ENCODE measurements at places on chromosomes 1 and 21.

GRCh38 chr1:221405146-221405545 is 336.7 kb downstream of the DUSP10 start:
- DNase-seq = peak; percentile 6

DNA sequence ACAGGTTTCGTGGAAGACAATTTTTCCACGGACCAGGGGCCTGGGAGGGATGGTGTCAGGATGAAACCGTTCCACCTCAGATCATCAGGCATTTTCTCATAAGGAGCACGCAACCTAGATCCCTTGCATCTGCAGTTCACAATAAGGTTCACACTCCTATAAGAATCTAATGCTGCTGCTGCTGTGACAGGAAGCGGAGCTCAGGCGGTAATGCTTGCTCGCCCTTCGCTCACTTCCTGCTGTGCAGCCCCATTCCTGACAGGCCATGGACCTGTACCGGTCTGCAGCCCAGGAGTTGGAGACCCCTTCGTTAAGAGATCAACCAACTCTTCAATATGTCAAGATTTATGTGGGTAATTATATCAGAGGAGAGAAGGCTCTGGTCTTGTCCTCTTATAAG is 3.3 kb upstream of the DHX9 start:
- DNase-seq = no peak

DNA sequence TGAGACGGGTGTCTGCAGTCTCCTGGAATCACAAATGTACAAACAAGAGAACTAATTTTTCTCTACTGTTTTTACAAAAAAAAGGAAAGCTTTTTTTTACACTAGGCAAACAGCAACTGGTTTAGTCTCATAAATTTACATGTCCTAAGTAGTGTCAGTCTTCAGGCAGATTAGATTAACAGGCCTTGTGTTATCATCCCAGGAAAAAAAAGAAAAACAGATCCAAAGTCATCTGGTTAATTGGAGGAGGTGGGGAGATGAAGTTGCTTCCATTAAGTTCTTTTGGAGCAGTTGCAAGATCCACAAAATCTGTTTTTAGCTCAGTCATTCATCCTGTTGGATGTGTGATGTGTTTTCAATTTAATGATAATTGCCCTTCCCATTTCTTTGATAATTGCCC is 363.5 kb upstream of the ADGRL2 start:
- no peak for DNase-seq

- no peak for DNase-seq
These were observed 1.7 kb upstream of the CLDN14 start for GRCh38 chr21:36481639-36482038.

GRCh38 chr1:6596351-6596750 is 6.3 kb downstream of the KLHL21 start:
- DNase-seq = no peak

- DNase-seq = no peak
These were observed 219.3 kb upstream of the GREM2 start for GRCh38 chr1:240831191-240831631.

- DNase-seq = no peak
These were observed 7.5 kb downstream of the DMAP1 start for GRCh38 chr1:44220755-44221154.

GRCh38 chr1:67429011-67429527 is 1.1 kb downstream of the SERBP1 start:
- DNase-seq = no peak

DNA sequence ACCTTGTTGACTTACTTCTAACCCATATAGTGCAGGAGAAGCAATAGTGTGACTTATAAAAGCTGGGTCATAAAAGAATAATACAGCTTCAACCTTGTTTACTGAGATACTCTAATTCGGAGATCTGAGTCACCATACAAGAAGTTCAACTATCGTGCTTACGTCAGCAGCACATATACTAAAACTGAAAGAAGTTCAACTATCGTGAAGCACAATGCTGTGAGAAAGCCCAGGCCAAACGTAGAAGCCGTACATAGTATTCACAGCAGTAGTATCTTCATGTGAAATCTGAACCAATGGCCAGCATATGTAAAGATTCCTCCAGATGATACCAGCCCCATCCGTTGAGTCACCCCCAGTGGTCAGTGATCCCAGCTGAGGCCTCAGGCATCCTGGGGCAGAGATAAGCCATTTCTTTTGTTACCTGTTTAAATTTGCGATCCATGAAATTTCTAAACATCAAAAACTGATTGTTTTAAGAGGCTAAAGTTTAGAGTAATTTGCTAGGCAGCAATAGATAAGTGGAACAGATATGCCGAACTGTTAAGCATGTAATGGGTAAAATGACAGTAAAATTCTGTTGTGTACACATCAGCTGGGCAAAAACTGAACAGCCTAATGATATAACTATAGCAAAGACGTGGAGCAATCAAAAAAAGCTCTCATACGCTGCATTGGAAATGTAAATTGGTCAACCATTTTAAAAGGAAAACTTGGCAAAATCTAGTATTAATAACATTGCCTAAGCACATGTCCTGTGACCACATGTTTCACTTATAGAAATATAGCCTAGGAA is 53.9 kb upstream of the SAMD13 start:
- DNase-seq = no peak

DNA sequence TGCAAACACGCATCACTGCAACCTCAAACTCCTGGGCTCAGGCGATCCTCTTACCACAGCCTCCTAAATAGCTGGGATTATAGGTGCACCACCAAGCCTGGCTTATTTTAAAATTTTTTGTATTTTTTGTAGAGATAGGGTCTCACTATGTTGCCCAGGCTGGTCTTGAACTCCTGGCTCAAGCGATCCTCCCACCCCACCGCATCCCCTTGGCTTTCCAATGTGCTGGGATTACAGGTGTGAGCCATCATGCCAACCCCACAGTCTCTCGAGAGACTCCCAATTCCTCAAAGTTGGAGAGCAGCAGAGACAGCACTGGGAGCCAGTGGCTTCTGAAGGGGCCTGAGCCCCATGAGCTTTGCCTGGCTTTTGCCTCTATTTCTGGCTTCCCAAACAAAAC is 42.7 kb downstream of the PGBD5 start:
- DNase-seq = no peak

- DNase-seq = no peak
These were observed 307.0 kb upstream of the PTBP2 start for GRCh38 chr1:96414598-96414997.

GRCh38 chr21:45788198-45788597 is 144.7 kb downstream of the PCBP3 start:
- DNase-seq = no peak

- no peak for DNase-seq
These were observed 413.0 kb upstream of the ESRRG start for GRCh38 chr1:217135987-217136894.

- DNase-seq = no peak
These were observed 103.9 kb downstream of the TGFBR3 start for GRCh38 chr1:91781901-91782622.

GRCh38 chr1:116949213-116949985 is 39.7 kb downstream of the PTGFRN start:
- DNase-seq = no peak

DNA sequence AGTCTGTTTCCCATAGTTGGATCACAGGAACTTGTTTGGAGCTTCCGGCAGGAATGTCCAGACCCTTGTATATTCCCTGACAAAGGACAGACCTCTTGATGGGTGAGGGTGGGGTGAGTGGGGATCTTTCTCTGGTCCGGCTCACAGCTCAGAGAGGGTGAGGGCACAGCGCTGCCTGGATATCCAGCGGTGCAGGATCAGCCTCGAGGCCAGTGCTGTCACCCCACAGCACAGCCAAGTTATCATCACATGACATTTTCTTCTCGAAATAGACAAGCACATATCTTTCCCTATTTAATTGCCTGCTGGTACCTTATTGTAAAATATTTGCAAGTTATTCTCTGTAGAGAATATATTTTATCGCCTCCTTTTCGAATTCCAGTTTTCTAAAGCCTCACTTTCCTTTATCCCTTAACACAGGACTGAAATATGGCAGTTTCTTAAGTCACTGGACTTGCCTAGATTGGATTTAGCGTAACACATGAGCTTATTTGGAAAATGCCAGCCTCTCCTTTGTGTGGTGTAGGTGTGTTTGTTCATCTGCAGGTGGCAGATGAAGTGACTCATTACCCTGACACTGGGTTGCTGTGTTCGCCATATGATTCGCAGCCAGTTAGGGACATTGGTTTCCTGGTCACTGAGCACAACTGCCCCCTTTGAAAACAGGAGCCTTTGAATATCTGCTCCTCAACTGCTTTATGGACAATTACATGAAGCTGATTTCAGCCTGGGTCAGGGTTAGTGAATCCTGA is 21.4 kb downstream of the CLIC6 start:
- DNase-seq = no peak

- DNase-seq = no peak
These were observed 258.9 kb downstream of the SEC16B start for GRCh38 chr1:177710696-177711620.

DNA sequence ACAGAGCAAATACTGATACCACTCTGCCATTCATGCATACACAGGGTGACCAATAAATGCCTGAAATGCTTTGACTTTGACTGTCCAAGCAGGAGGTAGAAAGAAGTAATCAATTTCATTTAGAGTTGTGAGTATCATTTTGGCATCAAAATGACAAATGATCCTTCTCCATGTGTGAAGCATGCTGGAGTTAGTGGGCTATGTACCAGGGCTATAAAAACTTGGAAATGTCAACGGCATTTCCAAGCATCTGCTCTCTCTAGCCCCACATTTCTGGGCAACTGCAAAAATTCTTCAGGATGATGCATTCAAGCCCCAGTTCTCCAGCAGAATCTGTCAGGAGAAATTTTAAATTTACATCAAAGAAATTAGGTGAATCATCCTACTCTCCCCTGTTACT is 208.4 kb upstream of the PTBP2 start:
- DNase-seq = no peak

GRCh38 chr1:2394220-2394619 is 2.6 kb downstream of the RER1 start:
- DNase-seq = no peak

DNA sequence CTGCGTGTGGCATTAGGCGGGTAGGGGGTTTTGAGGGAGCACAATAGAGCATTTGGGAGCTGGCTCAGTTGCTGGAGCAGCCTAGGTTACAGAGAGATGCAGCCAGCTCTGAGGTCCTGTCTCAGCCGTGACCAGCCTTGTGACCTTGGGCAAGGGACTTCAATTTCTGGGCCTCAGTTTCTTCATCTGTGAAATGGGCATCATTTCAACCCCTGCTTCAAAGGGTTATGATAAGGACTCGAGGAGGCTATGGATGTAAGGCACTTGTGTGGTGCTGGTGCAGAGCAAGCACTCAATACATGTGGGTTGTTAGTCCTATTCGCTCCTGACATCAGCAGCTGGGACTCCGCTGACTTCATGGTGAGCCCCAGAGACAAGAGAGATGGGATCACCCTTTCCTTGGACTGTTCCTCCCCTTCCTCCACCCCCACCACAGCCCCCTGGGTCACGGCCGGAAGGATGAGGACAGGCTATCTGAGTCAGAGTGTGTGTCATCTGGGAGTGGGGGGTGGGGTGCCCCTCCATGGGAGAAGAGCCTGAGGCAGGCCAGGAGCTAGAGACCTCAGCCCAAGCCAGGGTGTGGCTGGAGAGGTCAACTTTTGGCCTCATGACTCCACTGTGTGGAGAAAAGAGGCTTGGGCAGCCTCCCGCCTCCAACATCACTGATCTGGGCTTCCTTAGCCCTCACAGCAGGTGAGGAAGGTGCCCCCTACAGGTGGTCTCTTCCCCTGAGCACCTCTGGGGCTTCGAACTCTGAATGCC is 71.4 kb upstream of the ZBTB40 start:
- no peak for DNase-seq

- DNase-seq = peak; percentile 97
These were observed 33.0 kb upstream of the MGST3 start for GRCh38 chr1:165597883-165598675.

- no peak for DNase-seq
These were observed 38.5 kb downstream of the PYHIN1 start for GRCh38 chr1:158969855-158970254.

GRCh38 chr21:14943616-14944015 is 121.2 kb downstream of the NRIP1 start:
- no peak for DNase-seq

- DNase-seq = no peak
These were observed 123.8 kb upstream of the COL6A1 start for GRCh38 chr21:45857761-45858160.

GRCh38 chr1:226549937-226550671 is 1.5 kb downstream of the STUM start:
- no peak for DNase-seq

DNA sequence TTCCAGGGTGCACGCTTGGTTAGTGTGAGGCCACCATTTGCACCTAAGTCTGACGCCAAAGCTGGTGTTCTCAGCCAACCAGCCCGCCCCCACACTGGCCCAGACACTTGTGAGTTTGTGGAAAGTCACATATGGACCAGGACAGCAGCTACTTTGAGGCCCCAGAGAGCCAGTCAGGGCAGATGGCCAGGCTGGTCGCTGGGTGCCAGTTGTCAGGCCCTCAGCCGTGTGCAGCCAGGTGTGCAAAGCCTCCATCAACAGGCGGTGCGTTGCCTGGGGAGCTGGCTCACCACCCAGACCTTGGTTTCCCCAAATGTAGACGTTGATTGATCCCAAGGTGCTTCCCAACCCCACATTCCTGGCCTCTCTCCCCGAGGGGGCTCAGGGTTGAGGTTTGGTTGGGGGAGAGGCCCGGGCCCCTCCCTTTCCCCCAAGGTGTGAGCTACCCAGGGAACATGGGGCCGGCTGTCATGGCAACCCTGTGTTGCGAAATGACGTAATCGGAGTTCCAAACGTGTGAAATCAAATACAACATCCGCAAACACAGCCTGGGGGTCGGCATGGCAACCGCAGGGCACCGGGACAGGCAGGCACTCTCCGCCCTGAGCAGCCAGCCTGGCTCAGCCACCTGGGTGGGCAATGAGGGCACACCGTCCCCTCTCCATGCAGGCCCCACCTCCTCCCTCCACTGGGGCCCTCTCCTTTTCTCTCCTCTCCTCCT is 42.2 kb upstream of the WNT4 start:
- no peak for DNase-seq

- DNase-seq = no peak
These were observed 458.2 kb downstream of the ADGRL2 start for GRCh38 chr1:82258887-82259286.

DNA sequence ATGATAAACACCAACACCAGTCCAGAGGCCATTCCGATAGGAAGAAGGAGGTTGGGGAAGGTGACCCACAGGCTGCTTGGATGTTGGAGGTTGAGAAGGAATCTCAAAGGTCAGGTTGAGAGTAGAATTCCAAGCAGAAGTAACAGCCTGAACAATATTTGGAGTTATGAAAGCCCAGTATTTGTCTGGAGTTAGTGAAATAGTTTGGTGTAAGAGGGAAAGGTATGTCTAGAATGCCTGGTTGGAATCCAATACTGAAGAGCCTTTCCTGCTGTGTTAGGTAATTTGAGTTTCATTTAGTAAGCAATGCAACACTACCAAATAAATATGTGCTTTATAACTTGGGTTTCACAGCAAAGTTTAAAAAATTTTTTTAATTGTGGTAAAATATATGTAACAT is 70.5 kb upstream of the MCOLN3 start:
- no peak for DNase-seq

DNA sequence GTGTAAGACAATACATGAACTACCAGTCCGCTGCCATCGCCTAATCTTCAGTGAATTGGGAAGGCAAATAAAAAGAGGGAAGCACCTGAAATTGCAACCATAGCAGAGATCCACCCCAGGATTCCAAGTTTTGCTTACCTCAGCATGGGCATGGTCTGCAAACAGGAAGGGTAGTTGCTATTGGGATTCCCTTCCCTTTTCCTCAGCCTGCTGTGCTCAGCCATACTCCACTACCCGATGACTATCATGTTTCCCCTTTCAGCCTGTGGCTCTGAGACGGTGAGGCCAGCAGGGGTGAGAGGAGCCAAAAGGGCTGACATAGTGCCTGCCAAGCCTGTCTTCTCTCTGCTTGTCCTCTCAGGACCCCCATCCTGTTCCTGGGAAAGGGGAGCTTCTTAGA is 64.2 kb downstream of the GPR137B start:
- DNase-seq = peak; percentile 60

- DNase-seq = no peak
These were observed 14.7 kb upstream of the AHCYL1 start for GRCh38 chr1:109969907-109970306.

Data from OCI-M1 (cell line).